ENCODE measurements at places on chromosomes 2 and 18. TPM values are rescaled to one million over a fixed set of nuclear protein-coding genes. Genes with fewer than 3 reads are reported as not detected.

- H3K27ac ChIP-seq: no peak overlapping the region
- DNase-seq: no peak
- no peaks in the 10 kb centered on the region for H3K27me3 ChIP-seq
- H3K4me3 ChIP-seq: no peak overlapping the region
- H3K36me3 ChIP-seq: no peaks in the 10 kb centered on the region
- no peaks in the 10 kb centered on the region for H3K4me1 ChIP-seq
These were observed 235.8 kb downstream of the EN1 start for GRCh38 chr2:118611691-118612090.

- no peaks in the 10 kb centered on the region for H3K27me3 ChIP-seq
- no peaks in the 10 kb centered on the region for H3K36me3 ChIP-seq
- DNase-seq: no peak
- H3K4me1 ChIP-seq: no peaks in the 10 kb centered on the region
- H3K4me3 ChIP-seq: no peak overlapping the region
These were observed 94.9 kb downstream of the MGAT5 start for GRCh38 chr2:134348760-134349159.

DNA sequence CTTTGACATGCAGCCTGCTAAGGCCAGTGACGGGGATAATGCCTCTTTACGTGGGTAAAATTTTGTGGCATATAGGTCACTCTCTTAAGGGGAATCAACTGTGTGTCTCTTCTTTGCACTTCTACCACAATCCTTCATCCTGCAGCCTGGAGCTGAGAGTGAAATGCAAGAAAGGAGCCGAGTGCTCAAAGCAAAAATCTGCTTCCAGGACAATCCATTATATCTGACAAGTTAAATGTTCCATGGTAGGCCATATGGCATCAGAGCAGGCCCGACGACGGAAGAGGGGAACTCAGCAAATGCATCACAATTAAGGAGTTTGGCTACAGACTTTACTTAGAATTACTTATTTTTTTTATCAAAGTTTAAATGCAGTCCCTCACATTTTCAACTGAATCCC is 171.2 kb downstream of the TCF4 start:
- peaks cover 63% of the 10 kb centered on the region for H3K4me1 ChIP-seq
- H3K36me3 ChIP-seq: no peaks in the 10 kb centered on the region
- H3K27me3 ChIP-seq: no peaks in the 10 kb centered on the region
- peak overlapping the region; percentile 32 for H3K27ac ChIP-seq
- H3K4me3 ChIP-seq: peak overlapping the region; percentile 4

- peak; percentile 94 for DNase-seq
- peak within 1 kb of the TSS; percentile 77 for H3K4me3 ChIP-seq
- H3K36me3 ChIP-seq: peaks cover 8% of the 10 kb centered on the region
These were observed at the start of gene SLC66A2 for GRCh38 chr18:79951545-79952455. Gene SLC66A2 (minus strand): TSS chr18:79951653. CDS start chr18:79950926, 727 bp downstream.

Gene MROH2A
- not detected for total RNA-seq

GRCh38 chr2:140091926-140092325 is 1311.7 kb upstream of the NXPH2 start:
- H3K27me3 ChIP-seq: no peaks in the 10 kb centered on the region
- H3K4me3 ChIP-seq: no peak overlapping the region
- H3K36me3 ChIP-seq: no peaks in the 10 kb centered on the region
- H3K4me1 ChIP-seq: no peaks in the 10 kb centered on the region

GRCh38 chr2:213818436-213818835 is 534.2 kb downstream of the SPAG16 start:
- H3K27ac ChIP-seq: no peak overlapping the region
- H3K36me3 ChIP-seq: no peaks in the 10 kb centered on the region
- no peaks in the 10 kb centered on the region for H3K4me1 ChIP-seq
- DNase-seq: no peak
- no peaks in the 10 kb centered on the region for H3K27me3 ChIP-seq

Gene RAD51AP2
- not detected for total RNA-seq

Gene IMPACT
- total RNA-seq: 19.9 TPM

Gene SERPINB3
- total RNA-seq: not detected

Gene ADD2
- total RNA-seq: 0.86 TPM

Gene GCG
- not detected for total RNA-seq

- H3K36me3 ChIP-seq: no peaks in the 10 kb centered on the region
- DNase-seq: peak; percentile 90
- peaks cover 21% of the 10 kb centered on the region for H3K4me1 ChIP-seq
- H3K4me3 ChIP-seq: peak within 1 kb of the TSS; percentile 75
- no peaks in the 10 kb centered on the region for H3K27me3 ChIP-seq
These were observed at the start of gene NFATC1 for GRCh38 chr18:79395761-79396404. Gene NFATC1 (plus strand): TSS chr18:79395930. CDS start chr18:79396225, 295 bp downstream.

Data from psoas muscle (tissue), 8 donors.